ENCODE measurements at places on chromosomes 2 and 18.

- no peak for DNase-seq
Observed at GRCh38 chr18:13811993-13812392, 12.0 kb upstream of the MC5R start.

DNA sequence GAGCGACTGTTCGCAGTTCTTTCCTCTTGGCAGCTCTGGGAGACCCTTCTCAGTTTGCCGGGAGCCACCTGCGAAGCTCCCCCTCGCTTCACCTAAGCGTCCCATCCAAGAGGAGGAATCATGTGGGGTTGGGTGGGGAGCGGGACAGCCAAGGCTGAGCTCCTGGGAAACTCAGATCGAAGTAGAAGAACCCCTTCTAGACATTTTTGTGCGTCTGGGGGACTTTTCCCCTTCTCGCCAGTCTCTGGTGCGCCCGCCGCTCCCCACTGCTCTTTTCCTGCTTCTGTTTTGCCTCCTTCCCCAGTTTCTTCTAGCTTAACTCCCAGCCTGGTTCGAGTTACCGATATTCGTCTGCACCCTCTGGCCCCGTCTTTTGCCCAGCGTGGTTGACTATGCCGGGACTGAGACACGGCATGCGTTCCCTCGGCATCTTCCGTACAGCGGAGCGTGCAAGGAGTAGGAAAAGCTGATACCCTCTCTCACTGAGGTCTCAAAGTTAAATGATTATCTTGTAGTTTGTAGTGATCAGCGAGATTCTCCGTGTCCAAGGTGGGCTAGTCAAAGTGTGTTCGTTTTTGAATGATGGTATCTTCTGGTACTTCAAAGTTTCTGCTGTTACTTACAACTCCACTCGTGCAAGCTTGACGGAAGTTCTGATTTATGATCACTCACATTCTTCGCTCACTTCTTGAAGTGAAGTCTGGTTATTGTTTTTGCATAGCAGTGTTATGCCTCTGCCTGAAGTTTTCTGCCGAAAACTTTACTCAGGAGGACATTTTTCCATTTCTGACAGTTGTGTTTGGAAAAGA, 664 bp downstream of the CAMKMT start:
- peak; percentile 21 for DNase-seq

DNA sequence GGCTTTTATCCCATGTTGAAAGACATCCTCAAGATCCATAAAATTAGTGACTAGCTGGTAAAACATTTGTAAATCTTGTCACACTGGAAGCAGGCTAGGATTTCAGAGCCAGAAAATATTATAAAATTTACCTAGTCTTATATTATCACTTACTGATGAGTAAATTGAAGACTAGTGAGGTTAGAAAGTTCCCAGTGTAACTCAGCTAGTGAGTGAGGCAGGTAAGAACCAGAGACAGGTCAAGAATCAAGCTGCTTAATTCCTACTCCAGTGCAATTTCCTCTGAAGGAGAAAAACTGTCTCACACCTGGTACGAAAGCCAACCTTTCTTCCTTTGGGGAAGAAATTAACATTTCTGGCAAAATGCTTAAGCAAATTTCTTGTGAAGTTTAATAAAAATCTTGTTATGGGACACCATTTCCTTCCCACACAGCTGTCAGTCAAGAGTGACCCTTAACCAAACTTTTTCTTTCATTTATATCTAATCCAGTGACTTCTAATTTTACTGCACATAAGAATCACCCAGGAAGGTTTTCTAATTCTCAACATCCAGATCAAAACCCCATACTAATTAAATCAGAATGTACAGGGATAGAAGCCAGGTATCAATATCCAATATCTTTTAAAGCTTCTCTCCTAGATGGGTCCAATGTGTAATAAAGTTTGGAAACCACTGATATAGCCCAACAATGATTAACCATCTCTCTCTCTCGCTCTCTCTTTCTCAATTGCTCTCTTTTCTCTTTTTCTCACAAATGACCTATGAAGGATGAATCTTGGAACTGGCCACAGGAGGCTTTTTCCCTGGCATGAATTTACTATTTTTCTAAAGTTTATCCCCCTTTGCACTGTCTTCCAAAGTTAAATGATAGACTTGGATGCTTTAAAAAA, 264.3 kb upstream of the SLC39A10 start:
- no peak for DNase-seq

- peak; percentile 28 for DNase-seq
Observed at GRCh38 chr2:112055730-112056625, 909 bp downstream of the TMEM87B start.

DNA sequence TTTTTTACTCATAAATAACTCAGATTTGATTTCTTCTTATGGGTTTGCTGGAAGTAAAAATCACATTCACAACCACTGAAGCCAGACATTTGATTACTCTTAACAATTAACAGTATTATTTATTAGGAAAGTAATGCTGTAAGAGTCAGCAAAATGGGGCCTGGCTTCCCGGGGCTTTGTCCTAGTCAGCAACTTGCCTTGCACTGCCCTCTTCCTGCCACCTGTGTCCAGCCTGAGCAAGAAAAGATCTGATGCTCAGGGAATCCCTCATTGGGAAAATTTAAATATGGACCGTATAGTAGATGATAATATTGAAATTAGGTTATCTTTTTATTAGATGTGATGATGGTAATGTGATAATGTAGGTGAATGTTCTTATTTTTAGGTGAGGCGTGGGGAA, 30.8 kb upstream of the ACYP2 start:
- no peak for DNase-seq

DNA sequence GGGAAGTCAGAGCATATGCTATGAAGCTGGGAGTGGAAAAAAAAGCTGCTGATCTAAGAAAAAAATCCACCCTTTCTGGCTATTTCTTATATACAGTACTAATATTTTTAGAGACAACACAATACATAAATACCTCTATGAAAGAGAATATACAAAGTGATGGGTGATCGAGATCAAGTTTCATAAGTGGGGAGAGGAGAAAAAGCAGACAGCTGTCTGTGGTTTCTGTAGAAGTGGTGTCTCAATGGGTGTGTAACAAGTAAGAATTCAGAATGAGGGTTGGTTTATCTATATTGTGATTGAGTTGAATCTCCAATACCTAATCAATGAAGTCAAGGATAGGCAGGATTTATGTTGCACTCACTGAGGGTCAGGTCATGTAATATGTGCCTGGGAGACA, 191.0 kb downstream of the HNMT start:
- DNase-seq: no peak

DNA sequence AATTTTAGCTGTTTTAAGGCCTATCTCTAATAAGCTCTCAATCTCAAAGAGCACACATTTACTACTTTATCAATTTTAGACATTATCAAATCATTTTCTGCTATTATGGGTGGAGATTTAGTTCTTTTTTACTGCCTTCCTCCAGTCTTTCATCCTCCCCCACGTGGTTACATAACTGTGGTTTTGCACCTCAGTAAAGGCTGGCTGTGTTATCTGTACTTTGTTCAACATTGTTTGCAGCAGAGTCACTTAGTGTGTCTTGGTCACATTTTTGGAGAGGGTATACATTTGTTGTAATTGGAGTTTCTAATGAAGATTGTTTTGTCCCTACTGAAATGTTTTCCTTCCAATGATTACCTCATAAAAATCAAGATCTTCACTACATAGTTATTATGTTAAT, 549.6 kb upstream of the CELF4 start:
- no peak for DNase-seq

DNA sequence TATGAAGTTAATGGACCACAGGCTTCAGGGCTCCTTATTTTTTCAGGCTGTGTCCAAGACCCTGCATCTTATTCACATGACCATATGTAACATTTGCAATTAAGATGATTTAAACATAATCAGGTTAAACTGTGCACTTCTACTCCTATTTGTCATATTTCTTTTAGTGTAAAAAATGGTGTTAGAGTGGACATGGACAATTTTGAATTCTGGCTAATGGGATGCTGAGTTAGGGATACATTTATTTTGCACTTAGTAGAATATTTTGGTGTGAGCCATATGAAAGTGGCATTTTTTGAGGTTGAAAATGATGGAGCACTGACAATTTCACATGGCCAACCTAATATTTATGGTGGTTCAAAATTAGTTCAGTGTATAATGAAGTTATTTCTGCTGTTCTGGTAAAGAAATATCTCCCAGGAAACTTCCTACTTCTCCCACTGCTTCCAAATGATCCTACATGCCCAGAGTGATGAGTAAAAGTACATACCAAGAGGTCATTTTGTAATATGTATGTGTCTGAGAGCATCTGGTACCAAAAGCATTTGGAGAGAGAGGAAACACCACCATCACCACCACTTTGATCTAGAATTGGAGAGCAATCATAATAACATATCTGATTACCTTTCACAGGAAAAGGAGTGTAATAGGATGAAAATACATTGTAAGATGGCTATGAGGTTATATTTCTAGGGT, 36.0 kb downstream of the GULP1 start:
- no peak for DNase-seq

DNA sequence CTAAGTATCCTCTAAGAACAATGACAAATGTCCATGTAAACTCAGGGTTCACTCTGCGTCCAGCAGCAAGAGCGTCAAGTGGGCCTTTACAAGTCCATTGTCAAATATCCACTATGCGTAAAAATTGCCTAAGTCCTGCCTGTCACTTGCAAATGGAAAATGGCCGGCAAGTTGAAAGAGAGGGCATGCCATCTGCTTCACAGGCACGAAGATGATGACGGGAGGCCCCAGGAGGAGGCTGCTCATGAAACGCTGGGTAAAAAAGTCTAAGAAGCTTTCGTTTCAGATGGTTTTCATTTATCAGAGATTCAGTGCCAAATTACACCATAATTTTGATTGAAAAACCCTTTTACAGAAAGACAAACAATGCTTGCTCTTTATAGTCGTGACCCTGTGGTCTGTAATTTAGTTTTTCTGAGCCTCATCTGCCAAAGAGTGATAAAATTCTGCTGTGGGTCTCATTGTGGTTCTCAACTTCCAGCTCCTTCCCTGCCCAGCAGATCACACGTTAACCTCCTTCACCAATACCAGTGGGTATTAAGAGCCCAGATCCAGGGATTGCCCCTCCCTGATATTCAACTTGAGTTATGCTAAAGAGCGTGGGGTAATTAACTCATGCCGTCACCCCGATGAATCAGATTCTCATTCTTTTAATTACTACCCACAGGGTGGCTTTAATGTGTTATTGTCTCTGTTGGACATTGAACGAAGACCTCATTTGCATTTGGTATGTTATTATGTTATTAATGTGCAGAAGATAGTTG, 160.2 kb upstream of the ALKAL2 start:
- DNase-seq: no peak

DNA sequence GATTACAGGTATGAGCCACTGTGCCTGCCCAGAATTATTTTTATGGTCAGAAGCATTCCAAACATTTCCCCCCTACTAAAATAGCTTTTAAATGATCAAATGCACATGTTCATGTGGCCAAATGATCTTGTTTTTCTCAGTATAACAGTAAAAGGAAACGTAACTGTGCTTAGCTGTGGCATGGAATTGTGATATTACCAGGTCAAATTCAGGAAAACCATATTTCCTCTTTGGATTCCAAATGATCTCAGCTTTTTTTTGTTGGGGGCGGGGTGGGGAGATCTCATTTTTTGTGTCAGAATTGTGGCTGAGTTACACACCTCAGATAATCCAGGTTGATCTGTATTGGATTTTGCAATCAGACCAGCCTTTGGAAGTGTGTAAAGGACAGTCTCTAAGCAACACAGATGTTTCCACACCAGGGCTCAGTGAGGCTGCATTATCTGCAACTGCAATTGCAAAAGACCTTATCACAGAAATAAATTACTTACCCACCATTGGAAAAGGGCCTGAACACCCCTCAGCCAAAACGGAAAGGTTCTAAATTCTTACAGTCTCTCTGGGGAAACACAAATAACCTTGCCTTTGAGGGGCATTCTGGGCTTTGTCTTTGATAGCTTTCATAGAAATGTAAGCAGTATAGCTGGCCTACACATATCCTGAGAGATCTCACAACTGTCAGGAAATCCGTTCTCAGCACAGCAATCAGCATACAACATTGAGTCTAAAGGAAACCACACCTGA, 8.4 kb downstream of the CASP10 start:
- no peak for DNase-seq

- DNase-seq: no peak
Observed at GRCh38 chr2:110682267-110682666, 4.4 kb upstream of the BUB1 start.

- DNase-seq: no peak
Observed at GRCh38 chr2:218070587-218070986, 1.5 kb downstream of the RUFY4 start.

DNA sequence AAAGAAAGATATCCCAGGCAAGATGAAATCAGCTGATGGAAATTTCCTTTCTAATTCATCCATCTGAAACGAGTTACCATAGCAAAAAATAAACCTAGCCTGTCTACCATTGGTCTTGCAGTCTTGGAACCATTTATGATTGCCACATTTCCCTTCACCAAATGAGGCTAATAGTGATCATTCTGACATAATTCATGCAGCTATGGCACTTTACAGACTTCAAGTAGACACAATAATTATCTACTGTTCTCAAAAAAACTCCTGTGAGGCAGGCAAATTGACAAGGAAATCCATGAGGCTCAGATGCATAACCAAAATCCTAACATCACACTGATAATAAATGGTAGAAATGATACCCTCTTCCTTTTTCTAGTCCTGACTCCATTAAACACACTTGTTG, 1669.7 kb upstream of the LRRTM1 start:
- DNase-seq: no peak

DNA sequence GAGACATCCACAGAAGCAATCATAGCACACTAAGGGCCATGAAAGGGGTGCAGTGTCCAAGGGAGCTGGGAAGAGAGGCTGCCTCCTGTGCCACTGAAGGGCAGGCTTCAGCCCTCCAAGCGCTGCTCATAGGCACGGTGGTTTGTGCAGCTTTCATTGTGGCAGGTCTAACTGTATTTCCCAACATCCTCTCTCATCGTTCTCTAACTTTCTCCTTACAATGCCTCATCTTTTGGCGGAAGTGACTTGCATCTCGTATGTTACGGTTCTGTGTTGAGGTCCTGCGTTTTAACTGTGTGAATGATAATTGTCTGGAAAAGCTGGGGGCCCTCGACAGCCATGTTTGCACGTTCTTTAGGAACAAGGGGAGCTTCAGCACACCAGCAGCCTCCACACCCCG, 213.9 kb downstream of the GBX2 start:
- DNase-seq: no peak

GRCh38 chr2:178286636-178287035, 92.3 kb downstream of the OSBPL6 start:
- no peak for DNase-seq

- DNase-seq: no peak
Observed at GRCh38 chr2:231000211-231000904, 4.4 kb downstream of the SPATA3 start.

DNA sequence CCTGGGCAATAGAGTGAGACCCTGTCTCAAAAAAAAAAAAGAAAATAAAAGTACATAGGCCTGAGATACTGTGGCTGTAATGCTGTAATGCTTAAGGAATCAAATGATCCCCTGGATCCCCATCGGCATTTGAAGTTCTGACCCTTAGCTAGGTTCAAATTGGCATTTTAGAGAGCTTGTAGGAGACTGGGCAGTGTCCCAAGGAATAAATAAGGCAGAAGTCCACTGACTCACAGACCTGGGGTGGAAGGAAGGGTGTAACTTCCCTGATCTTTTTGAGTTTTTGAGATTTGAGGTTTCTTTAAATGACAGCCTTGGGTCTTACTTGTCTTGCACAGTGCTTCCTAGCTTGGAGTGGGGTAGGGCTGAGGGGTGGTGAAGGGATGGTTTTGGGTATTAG, 553.7 kb downstream of the SLC4A3 start:
- DNase-seq: no peak
